ENCODE measurements at places on chromosomes 2 and 18.
A peak's percentile ranks its signal among the peaks of the same experiment; 100 is the strongest.

DNA sequence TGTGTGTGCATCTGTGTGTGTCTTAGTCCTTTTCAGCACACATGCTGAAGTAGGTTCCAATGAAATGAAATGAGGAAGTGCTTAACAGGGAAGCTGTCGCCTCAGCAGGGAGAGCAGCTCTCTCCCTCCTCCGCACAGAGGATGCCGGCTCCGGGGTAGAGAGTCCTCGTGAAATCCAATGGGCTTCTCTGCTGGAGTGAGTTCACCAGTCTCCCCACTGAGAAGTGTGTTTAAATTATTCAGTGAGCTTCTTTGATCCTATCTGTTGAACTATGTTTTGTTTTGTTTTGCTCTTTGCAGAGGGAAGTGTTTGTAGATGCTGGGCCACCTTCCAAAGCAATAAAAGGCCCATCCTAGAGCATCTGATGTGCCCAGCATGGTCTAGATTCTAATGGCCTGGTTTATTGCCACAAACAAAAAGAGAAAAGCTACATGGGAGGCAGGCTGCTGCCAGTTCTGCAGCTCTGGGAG lies 6.7 kb downstream of the PPP1R7 start:
- DNase-seq: no peak

- DNase-seq: peak; percentile 77
Measured at GRCh38 chr2:197453914-197454398, 604 bp downstream of the COQ10B start.

DNA sequence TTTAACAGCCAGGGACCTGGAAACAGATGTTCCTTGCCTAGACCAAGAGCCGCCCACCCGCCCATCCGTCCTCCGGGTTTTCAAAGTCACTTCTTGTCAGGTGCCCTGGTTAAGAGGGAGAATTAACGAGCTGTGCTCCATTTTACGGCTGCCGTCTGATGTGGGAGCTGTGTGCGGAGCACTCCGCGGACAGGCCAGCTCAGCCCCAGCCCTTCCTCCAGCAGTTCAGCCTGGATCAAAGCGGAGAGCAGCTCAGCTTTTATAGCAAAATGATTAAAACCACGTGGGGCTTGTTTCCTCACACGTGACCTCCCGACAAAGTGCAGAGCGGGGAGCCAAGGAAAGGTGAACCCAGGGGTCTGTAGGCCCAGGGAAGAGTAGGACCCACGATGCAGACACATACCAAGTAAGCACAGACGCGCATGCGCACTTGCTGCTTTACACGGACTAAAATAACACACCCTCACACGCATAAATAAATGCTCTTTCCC lies 46.1 kb upstream of the PKDCC start:
- DNase-seq: no peak

DNA sequence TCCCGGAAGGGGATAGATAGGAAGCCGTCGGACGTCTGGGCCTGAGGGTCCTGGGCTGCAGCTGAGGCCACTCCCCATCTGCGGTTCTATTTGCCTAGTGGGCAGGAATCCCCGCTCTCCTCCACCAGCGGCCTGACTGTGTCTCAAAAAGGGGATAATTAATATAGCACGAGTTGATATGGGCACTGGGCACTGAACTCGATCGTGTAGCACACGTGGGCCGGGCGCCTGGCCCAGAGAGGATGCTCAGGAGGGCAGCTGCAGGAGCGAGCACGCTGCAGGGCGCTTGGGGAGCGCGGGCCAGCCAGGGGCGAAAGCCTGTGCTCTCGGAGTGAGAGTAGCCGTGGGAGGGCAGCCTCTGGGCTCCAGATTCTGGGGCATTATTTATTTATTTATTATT lies 8.8 kb upstream of the GBX2 start:
- no peak for DNase-seq

DNA sequence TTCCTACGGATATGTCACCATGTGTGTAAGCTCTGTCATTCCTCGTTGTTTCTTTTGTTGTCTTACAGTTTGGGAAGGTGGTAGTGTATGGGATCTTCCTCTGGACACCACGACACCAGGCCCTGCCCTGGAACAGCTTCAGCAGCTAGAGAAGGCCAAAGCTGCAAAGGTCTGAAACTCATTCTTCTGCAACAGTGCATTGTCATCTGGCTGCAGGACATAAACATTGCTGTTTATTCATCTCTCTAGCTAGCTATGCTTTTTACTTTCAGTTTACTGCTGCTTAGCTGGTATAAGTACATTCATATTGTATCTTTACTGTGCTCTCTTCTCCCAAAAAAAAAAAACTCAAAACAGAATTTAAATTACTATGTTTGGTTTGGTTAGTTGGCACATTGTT lies 39.2 kb upstream of the KCNJ13 start:
- DNase-seq: no peak

DNA sequence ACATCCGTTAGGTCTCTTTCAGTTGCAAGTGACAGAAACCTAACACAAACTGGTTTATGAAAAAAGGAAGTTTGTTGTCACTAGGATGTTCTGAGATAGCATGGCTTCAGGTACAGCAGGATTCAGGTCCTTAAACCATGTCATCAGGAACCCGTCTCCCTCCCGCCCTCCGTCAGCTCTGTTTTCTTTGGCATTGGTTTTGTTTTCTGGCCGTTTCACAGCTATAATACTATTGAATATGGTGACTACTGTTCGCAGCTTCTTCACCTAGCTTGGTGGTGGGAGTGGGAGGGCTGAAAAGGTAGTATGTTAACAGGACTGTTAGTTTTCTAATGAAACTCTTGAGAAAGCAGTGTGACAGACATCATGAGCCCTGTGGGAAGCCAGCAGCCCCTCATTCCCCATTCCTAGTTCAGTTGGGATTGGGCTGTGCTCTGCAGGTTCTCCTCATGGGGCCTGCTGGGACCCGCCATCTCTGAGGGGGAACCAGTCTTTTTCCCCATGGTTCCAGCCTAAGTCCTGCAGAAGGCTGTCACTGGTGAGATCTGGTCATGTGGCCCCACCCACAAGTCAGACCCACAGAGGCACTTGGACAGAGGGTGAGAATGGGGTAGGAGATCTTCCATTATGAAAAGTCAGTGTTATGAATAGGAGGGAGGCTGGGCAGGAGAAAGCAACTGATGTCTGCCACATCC lies 12.1 kb downstream of the PTMA start:
- no peak for DNase-seq

- DNase-seq: no peak
Measured at GRCh38 chr2:46803547-46803878, 112.1 kb downstream of the MCFD2 start.

- no peak for DNase-seq
Measured at GRCh38 chr2:109499566-109499965, 114.2 kb downstream of the SEPTIN10 start.

GRCh38 chr2:236636714-236637470 lies 67.3 kb downstream of the ACKR3 start:
- no peak for DNase-seq
